ENCODE measurements at places on chromosomes 4 and X. TPM values are rescaled to one million over a fixed set of nuclear protein-coding genes. Genes with fewer than 3 reads are reported as not detected.
A peak's percentile ranks its signal among the peaks of the same experiment; 100 is the strongest.

- no peaks in the 10 kb centered on the region for H3K27me3 ChIP-seq
- no peaks in the 10 kb centered on the region for H3K36me3 ChIP-seq
- no peaks in the 10 kb centered on the region for H3K4me1 ChIP-seq
- H3K27ac ChIP-seq: no peak overlapping the region
- no peak for DNase-seq
These were observed 383.7 kb upstream of the ATOH1 start for GRCh38 chr4:93444860-93445259.

DNA sequence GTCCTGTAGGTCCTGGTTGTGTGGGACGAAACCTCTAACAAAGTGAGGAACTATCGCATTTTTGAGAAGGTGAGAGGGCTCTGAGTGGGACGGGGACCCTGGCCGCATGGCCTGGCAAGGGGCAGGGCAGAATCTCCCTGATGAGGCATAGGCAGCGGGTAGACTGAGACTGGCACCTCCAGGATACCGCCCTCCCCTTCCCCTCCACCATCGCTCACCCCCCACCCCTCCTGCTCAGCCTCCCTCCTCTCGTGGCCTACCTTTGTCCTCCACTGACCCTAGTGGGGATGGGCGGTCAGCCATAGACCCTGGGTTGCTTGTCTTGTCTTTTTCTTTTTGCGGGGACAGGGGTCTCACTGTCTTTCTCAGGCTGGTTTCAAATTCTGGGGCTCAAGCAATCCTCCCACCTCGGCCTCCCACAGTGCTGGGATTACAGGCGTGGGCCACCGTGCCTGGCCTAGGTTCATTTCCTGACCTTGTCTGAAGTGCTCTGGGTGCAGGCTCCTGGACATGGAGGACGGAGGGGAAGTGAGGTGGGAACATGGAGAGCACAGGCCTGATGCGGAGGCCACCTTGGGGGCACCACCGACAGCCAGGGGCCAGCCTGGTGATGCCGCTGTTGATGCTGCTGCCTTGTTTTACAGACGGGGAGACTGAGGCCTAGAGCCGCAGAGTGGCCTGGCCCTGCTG lies 10.5 kb upstream of the ADD1 start:
- no peak for DNase-seq
- H3K36me3 ChIP-seq: no peaks in the 10 kb centered on the region
- H3K4me3 ChIP-seq: no peak overlapping the region
- H3K27me3 ChIP-seq: no peaks in the 10 kb centered on the region

DNA sequence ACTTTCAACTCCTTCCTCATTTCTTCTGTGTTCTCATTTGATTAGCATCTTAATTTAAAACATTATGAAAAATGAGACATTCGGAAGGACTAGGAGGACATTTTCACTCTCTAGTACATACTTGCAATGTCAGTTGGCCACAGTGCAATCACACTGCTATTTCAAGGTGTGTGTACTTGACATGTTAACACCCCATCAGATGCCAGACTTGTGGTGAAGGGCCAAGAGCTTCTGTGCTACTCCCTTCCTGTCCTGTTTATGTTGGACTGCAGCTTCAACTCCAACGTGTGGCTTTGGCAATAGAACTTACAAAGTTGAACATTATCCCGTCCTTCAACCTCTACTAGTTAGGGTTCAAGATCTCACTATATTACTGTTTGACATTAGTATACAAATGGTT lies 221.0 kb downstream of the PALLD start:
- H3K27me3 ChIP-seq: no peaks in the 10 kb centered on the region
- H3K4me3 ChIP-seq: no peak overlapping the region

- no peak overlapping the region for H3K27ac ChIP-seq
- H3K4me3 ChIP-seq: no peak overlapping the region
- no peaks in the 10 kb centered on the region for H3K4me1 ChIP-seq
- no peaks in the 10 kb centered on the region for H3K27me3 ChIP-seq
These were observed 1114.6 kb upstream of the AGA start for GRCh38 chr4:178556796-178557195.

GRCh38 chr4:142334931-142335330 lies 511.2 kb downstream of the INPP4B start:
- H3K27ac ChIP-seq: no peak overlapping the region
- H3K4me3 ChIP-seq: no peak overlapping the region
- no peaks in the 10 kb centered on the region for H3K36me3 ChIP-seq
- DNase-seq: no peak
- H3K4me1 ChIP-seq: no peaks in the 10 kb centered on the region
- H3K27me3 ChIP-seq: no peaks in the 10 kb centered on the region

DNA sequence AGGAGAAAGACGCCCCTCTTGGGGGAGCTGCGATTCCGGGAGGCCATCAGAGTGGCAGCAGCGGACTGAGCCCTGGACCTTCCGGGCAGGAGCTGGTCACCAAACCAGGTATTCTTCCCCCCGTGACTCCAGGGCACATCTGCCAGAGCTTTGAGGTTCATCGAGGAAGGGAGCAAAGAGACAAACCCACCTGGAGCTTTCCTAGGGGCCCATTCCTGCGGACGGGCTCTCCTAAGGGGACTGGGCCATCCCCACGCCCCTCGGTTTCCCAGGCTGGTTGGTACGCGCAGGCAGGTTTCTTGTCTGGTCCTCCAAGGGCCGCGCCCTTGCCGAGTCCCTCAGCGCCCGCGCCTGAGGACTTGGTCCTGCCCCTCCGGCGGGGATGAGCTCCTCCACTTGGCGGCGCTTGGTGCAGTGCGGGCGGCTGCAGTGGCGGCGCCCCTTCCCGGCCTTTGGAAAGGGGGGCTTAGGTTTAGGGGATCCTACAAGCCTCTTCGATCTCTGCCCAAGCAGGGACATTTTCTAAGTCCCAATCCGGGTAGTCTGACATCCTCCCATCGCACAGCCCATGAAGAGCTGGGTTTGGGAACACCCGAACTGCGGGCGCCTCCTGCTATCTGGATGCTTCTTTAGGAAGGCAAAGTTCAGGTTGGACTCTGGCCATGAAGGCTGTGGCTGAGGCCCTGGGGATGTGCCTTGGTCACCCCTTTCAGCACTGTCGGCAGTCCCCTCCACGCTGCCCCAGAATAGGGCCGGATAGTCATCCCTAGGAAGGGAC lies 538 bp downstream of the STBD1 start:
- H3K27ac ChIP-seq: peak overlapping the region; percentile 55
- H3K4me3 ChIP-seq: peak overlapping the region; percentile 59

GRCh38 chr4:128358913-128359279 lies 71.3 kb upstream of the PGRMC2 start:
- no peaks in the 10 kb centered on the region for H3K27me3 ChIP-seq
- H3K4me1 ChIP-seq: peaks cover 61% of the 10 kb centered on the region
- no peak for DNase-seq
- H3K36me3 ChIP-seq: no peaks in the 10 kb centered on the region

ZIC3 gene
- total RNA-seq: not detected

FREM3 gene
- not detected for total RNA-seq

FDCSP gene
- total RNA-seq: not detected

MYOZ2 gene
- 0.09 TPM for total RNA-seq

ZC4H2 gene
- 2.2 TPM for total RNA-seq

All from SJSA1 (cell line).